ENCODE measurements at places on chromosomes 2 and 18. TPM values are rescaled to one million over a fixed set of nuclear protein-coding genes. Genes with fewer than 3 reads are reported as not detected.
A peak's percentile ranks its signal among the peaks of the same experiment; 100 is the strongest.

GRCh38 chr2:190533968-190534309, 583 bp downstream of the NEMP2 start:
- H3K4me1 ChIP-seq: no peaks in the 10 kb centered on the region
- peaks cover 2% of the 10 kb centered on the region for H3K36me3 ChIP-seq
- H3K27me3 ChIP-seq: no peaks in the 10 kb centered on the region
- DNase-seq: no peak
- H3K27ac ChIP-seq: peak overlapping the region; percentile 77
- H3K4me3 ChIP-seq: peak overlapping the region; percentile 94

DNA sequence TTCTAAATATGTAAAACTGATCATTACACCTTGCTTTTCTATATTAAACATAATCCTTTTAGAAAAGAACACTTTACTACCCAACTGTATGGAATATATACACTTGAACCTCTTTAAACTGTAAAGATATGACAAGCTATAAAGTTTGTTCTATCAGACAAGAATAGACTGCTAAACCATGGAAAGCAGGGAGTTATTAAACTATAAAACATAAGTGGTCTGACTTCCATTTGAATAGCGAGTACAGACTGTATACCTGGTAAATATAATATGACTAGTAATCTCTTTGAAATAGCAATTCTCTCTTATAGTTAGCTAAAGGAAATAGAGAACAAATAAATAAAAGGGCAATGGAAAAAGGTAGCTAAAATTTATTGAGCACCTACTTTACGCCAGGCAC, 125.7 kb downstream of the PRKRA start:
- no peaks in the 10 kb centered on the region for H3K36me3 ChIP-seq
- H3K27me3 ChIP-seq: no peaks in the 10 kb centered on the region
- H3K4me3 ChIP-seq: no peak overlapping the region
- no peak for DNase-seq

GRCh38 chr2:211454679-211455078, 898.3 kb downstream of the CPS1 start:
- no peak overlapping the region for H3K4me3 ChIP-seq
- H3K27me3 ChIP-seq: no peaks in the 10 kb centered on the region
- H3K36me3 ChIP-seq: no peaks in the 10 kb centered on the region
- H3K27ac ChIP-seq: no peak overlapping the region

DNA sequence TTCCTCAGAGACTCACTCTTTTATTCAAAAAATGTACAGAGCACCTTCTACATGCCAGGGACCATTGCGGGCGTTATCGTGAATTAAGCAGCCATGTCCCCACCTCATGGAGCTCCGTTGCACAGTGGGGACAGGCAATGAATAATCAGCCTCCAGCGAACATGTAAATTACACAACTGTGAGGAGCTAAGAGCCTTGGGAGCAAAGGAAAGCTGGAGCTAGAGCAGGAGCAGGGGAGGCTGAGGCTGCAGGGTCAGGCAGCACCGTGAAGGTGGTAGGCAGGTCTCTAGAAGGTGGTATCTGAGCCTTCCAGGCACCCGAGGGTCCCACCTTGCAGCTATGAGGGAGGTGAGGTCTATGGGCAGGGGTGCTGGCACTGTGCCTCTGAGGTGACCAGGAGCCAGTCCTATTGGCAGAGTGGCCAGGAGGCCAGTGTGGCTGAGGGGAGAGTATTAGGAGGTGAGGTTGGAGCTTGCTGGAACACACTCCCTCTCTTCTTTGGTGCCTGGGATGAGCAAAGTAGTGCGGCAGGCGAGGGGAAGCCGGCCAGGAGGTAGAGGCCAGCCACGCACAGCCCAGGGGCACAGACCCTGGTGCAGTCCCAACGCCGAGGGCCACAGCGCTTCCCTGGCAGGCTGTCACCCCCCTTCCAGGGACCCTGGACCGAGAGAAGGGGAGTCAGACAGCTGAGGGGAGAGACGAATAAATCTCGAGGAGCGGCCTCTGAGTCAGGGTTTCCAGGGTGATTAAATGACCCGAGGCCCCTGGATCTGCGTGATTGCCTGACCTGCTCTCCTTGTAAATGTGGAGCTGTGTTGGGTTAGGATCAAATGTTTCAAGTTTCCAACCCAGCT, 167.3 kb downstream of the SEPTIN10 start:
- no peak overlapping the region for H3K4me3 ChIP-seq
- no peak for DNase-seq
- peaks cover 21% of the 10 kb centered on the region for H3K4me1 ChIP-seq
- peak overlapping the region; percentile 88 for H3K27ac ChIP-seq
- peaks cover 24% of the 10 kb centered on the region for H3K36me3 ChIP-seq

DNA sequence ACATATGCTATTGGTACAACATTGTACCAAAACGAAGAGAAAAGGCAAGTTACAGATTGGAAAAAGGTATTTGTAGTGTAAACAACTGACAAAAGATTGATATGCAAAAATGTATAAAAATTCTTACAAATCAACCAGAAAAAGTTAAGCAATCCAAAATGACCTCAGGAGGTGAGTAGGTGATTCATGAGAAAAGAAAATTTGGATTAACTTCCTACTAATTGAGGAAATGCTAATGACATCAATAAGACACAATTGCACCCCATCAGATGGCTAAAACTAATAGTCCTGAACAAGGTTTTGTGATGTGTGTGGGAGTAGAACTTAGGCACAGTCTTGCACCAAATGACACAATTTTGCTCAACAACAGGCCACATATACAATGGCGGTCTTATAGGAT, 129.3 kb downstream of the COPS8 start:
- H3K4me1 ChIP-seq: no peaks in the 10 kb centered on the region
- no peak for DNase-seq
- H3K4me3 ChIP-seq: no peak overlapping the region
- no peaks in the 10 kb centered on the region for H3K36me3 ChIP-seq
- no peak overlapping the region for H3K27ac ChIP-seq

DNA sequence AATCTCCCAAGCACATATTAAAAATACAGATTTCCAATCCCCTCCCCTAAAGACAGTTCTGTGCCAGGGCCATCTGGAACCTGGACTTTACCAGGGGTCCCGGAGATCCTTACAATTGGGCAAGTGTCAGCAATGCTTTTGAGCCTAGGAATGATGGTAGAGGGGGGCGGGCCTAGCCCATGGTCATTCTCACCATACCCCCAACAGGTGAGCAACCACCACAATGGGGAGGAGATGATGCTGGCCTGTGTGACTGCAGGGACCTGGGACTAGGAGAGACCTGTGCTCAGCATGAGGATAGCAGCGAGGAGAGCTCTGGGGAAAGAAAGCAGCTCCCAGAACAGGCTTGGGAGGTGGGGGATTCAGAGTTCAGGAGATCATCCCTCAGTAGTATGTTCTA, 13.9 kb upstream of the ASAP2 start:
- no peak overlapping the region for H3K27ac ChIP-seq
- no peak for DNase-seq
- peaks cover 4% of the 10 kb centered on the region for H3K36me3 ChIP-seq
- no peak overlapping the region for H3K4me3 ChIP-seq

GRCh38 chr2:18319987-18320386, 240.5 kb downstream of the RDH14 start:
- H3K27me3 ChIP-seq: no peaks in the 10 kb centered on the region
- H3K27ac ChIP-seq: no peak overlapping the region
- H3K4me3 ChIP-seq: no peak overlapping the region
- DNase-seq: no peak
- no peaks in the 10 kb centered on the region for H3K36me3 ChIP-seq

DNA sequence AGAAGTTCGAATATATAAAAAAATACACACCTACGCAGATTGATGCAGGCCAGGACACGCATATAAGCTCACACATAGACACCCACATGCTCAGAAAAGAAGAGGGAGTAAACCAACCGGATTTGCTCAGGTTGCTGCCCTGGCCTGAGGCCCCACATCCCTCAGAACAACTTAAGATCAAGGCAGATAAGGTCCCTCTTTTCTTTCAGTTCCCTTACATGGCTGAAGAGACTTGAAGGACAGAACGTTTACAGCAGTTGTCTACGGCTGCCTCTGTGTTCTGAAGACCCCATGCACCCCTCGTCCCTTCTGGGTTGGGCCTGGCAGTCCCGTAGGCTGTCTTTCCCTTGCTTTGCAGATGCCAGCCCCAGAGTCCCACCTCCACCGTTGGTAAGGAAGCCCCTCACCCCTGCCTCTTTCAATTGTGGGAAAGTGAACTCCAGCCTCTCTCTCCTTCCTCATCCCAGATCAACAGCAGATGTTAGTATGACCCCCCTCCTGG, 4.3 kb upstream of the NAGK start:
- DNase-seq: no peak
- peaks cover 1% of the 10 kb centered on the region for H3K4me1 ChIP-seq
- H3K27ac ChIP-seq: no peak overlapping the region
- H3K4me3 ChIP-seq: no peak overlapping the region
- no peaks in the 10 kb centered on the region for H3K36me3 ChIP-seq

- no peaks in the 10 kb centered on the region for H3K36me3 ChIP-seq
- no peaks in the 10 kb centered on the region for H3K4me1 ChIP-seq
- no peak for DNase-seq
- no peaks in the 10 kb centered on the region for H3K27me3 ChIP-seq
Measured at GRCh38 chr2:202337706-202338346, 38.3 kb upstream of the BMPR2 start.

- peaks cover 4% of the 10 kb centered on the region for H3K36me3 ChIP-seq
- no peak for DNase-seq
Measured at GRCh38 chr18:12359515-12359927, 17.5 kb downstream of the AFG3L2 start.

- no peaks in the 10 kb centered on the region for H3K27me3 ChIP-seq
- no peaks in the 10 kb centered on the region for H3K4me1 ChIP-seq
- H3K27ac ChIP-seq: no peak overlapping the region
- H3K4me3 ChIP-seq: no peak overlapping the region
Measured at GRCh38 chr2:18599509-18600254, 10.3 kb upstream of the NT5C1B start.

DNA sequence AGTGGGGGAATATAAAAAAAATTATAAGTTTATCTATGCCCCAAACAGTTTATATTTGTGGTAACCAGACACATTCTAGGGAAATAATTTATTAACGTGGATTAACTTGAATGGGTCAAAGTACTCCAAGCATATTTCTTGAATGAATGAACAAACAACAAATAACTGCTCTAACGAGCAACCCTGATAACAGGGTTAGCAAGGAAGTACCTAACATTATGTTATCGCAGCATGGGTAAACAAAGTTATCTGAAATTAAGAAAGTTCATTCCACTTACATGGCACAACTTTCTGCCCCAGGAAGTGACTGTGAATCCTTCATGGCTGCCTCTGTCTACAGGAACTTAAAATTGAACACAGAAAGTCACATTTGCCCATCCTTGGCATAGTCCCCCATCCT, 812.9 kb upstream of the ACVR2A start:
- H3K4me1 ChIP-seq: peaks cover 4% of the 10 kb centered on the region
- H3K27ac ChIP-seq: no peak overlapping the region
- H3K36me3 ChIP-seq: no peaks in the 10 kb centered on the region
- H3K4me3 ChIP-seq: no peak overlapping the region
- H3K27me3 ChIP-seq: no peaks in the 10 kb centered on the region
- DNase-seq: no peak

DNA sequence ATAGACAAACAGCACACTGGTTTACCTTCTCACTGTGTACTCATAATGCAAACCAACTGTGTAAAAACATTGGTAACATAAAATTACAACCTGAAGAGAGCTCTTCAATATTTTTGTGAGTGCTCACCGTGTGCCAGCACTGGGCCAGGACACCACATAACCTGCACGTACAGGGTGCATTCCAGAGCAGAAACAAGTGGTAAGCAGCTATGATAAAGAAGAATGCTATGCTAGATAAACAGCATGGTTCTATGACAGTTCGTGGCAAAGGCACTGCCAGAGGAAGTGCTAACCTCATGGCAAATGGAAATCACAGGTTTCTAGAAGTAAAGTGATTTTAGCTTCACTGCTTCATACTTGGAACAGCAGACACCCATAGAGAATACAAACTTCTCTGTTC, 343.5 kb downstream of the MTX2 start:
- DNase-seq: no peak
- H3K27ac ChIP-seq: no peak overlapping the region
- no peaks in the 10 kb centered on the region for H3K4me1 ChIP-seq
- no peaks in the 10 kb centered on the region for H3K36me3 ChIP-seq

GRCh38 chr2:16870491-16871076, 204.9 kb upstream of the CYRIA start:
- DNase-seq: no peak
- H3K27me3 ChIP-seq: no peaks in the 10 kb centered on the region
- H3K4me3 ChIP-seq: no peak overlapping the region
- H3K36me3 ChIP-seq: no peaks in the 10 kb centered on the region
- no peak overlapping the region for H3K27ac ChIP-seq
- no peaks in the 10 kb centered on the region for H3K4me1 ChIP-seq

GRCh38 chr2:2191110-2191707, 139.9 kb downstream of the MYT1L start:
- DNase-seq: no peak
- no peak overlapping the region for H3K27ac ChIP-seq
- no peak overlapping the region for H3K4me3 ChIP-seq
- peaks cover 4% of the 10 kb centered on the region for H3K36me3 ChIP-seq
- peaks cover 5% of the 10 kb centered on the region for H3K27me3 ChIP-seq
- peaks cover 20% of the 10 kb centered on the region for H3K4me1 ChIP-seq

DNA sequence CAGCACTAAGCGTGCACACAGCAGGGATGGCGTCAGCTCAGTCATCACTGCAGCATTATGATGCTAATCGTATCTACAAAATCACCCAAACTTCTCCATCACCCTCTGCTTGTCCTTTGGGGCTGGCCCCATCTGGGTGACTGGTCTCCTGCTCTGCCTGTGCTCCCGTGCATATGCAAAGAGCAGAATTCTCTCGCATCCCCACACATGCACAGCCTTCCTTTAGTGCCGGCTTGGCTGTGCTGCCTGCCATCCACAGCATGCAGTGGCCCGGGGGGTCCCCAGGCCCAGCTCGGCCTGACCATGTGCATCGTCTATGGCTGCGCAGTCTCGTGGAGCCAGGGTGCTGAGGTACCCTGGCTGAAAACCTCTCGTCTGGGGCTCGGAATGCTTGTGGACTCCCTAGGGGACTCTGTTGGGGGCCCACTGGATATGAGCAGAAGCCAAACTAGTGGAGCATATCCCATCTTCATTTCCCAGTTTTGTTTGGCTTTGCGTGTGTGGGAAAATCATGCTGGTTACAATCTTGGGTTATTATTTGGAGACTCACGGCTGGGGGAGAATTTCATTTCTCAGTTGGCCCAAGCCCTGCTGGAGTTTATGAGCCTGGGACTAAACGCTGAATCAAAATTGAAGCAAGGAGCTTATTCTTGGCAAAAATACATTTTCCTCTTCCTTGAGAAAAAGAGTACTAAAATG, 70.9 kb upstream of the HS6ST1 start:
- no peak overlapping the region for H3K4me3 ChIP-seq
- no peaks in the 10 kb centered on the region for H3K27me3 ChIP-seq
- H3K36me3 ChIP-seq: no peaks in the 10 kb centered on the region
- peaks cover 13% of the 10 kb centered on the region for H3K4me1 ChIP-seq
- no peak overlapping the region for H3K27ac ChIP-seq

GRCh38 chr2:5316001-5316490, 376.1 kb upstream of the SOX11 start:
- peaks cover 4% of the 10 kb centered on the region for H3K36me3 ChIP-seq
- no peak for DNase-seq
- H3K27me3 ChIP-seq: peaks cover 7% of the 10 kb centered on the region
- peak overlapping the region; percentile 98 for H3K27ac ChIP-seq
- peak overlapping the region; percentile 39 for H3K4me3 ChIP-seq

Gene POTEJ
- not detected for total RNA-seq

Gene HSBP1L1
- total RNA-seq: not detected

Gene CD302
- not detected for total RNA-seq

Gene NOL4
- total RNA-seq: 8.6 TPM

Gene COBLL1
- 0.91 TPM for total RNA-seq

Gene TMEFF2
- total RNA-seq: 23.9 TPM

Gene LIMS3
- total RNA-seq: 0.98 TPM

Gene MOCOS
- total RNA-seq: 1.3 TPM

Gene CERS6
- 143 TPM for total RNA-seq

Gene CDH19
- not detected for total RNA-seq

Gene KCNIP3
- 7.3 TPM for total RNA-seq

Gene MARCO
- total RNA-seq: not detected
